ENCODE measurements at places on chromosomes 2 and 18.

DNA sequence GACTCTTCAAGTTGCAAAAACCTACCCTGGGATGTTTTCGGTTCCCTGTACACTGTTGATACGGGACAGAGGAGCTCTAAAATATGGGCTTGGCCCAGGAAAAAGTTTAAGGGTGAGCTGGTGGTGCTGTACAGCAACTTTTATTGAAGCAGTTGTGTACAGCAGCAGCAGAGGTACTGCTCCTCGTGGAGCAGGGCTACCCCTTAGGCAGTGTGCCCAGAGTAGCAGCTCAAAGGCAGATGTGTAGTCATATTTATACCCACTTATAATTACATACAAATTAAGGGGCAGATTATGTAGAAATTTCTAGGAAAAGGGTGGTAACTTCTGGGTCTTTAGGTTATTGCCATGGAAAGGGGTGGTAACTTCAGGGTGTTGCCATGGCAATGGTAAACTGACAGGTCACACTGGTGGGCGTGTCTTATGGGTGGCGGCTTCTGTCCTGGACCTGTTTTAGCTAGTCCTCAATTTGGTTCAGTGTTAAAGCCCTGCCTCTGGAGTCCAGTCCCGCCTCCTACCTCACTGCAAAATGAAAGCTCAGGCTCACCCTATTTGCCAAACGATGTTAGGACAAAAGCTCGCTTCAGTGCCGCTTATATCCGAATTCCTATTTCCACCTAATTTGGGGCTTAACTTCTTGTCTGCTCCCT, 203.2 kb downstream of the ETAA1 start:
- no peak for DNase-seq

GRCh38 chr18:4108016-4108415, 347.1 kb downstream of the DLGAP1 start:
- no peak for DNase-seq

GRCh38 chr2:3171564-3172264, 205.9 kb downstream of the EIPR1 start:
- DNase-seq, result no peak

DNA sequence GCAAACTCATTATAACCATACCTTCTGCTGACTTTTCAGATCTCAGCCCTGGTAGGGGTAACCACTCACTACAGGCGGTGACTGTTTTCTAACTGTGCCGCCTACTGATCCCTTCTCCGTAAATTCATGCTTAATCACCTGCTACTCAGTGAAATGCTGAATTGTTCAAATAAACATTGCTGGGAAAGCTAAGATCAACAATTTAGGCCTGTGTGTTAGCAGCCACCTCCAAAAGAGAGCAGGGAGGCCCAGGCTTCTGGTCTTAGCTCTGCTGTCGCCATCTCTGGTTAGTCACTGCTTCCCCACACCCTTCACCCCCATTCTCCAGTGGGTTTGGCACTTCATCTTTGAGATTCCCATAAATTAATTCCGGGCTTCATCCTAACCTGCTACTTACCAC, 21.8 kb upstream of the NT5C1B start:
- DNase-seq, result no peak

- no peak for DNase-seq
Measured at GRCh38 chr2:15772086-15772595, 168.2 kb upstream of the MYCN start.

- DNase-seq, result no peak
Measured at GRCh38 chr2:168608796-168609195, 152.7 kb downstream of the CERS6 start.

DNA sequence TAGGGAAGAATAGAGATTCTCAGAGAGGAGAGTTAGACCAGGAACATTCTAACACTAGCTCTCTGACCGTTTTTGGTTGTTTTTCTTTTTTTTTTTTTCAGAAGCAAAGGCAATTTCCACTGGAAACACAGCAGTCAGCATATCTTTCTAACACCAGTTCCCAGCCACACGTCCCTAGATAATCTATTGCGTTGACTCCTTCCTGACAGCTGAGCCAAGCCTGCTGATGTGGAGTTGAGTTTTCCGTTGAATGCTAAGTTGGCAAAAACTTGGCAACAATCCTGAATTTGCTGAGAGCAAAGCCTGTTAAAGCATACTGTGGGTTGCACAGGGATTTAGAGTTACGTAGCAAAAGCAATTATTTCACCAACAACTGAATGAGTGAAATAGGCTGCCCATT, 19.3 kb downstream of the GAD1 start:
- DNase-seq, result no peak

- no peak for DNase-seq
Measured at GRCh38 chr2:145157741-145158591, 638.0 kb upstream of the ZEB2 start.

DNA sequence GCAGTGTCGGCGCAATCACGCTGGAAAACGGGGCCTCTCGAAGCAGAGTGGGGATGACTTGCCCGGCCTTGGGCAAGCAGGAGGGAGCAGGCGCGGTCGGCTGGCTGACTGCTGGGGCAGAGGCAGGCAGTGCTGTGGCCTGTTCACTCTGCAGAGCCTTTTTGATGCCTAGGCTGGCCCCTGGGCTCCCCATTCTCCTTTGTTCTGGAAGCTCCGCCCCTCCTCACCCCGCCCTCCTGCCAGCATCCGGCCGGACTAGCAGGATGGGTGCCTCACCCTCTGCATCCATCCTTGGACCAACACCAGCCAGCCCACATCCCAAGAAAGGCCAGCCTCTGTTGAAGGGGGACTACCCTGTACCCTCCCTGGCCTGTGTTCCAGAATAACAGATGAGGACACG, at the start of gene ASPRV1:
Gene ASPRV1, minus strand, starts transcription at position 136 of the 400 bp plus-strand sequence. CDS start 195 bp downstream, outside the sequence.
- DNase-seq, result no peak

DNA sequence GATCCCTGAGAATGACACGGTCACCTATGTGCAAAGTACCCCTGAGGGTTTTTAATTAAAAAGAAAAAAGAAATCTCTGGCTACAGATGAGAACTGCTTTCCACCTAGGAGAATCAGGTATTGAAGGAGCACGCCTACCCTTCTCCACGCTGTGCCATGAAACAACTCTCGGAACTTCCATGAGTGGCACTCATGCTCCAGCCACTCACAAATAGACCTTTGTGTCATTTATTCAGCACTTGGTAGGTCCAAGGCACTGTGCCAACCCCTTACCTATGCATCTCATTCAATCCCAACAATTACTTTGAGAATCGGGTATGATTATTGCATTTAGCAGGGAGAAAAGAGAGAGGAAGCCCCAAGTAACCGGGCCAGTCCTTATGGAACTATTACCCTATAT, 44.9 kb upstream of the TTC39C start:
- no peak for DNase-seq

GRCh38 chr2:62354771-62355561, 151.0 kb downstream of the TMEM17 start:
- no peak for DNase-seq

DNA sequence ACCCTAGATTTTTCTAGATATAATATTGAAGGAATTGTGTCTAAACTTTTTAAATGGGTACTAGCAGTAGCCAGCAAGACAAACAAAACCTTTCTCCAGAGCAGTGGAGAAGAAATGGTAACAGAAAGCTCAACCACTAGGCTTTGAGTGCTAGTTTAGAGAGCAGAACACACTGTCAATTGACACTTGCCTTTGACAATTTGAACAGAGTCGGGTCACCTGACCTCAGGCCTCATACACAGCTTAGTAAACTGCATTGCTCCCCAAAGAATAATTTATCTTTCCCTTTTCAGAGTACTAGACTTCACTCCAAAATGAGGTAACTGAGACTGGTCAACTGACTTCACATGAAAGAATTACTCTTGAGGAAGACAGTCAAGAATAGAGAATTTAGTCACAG, 48.6 kb downstream of the FIGN start:
- DNase-seq, result no peak

GRCh38 chr2:64915510-64915900, 73.7 kb upstream of the SLC1A4 start:
- no peak for DNase-seq

- no peak for DNase-seq
Measured at GRCh38 chr2:240136671-240137292, 677 bp upstream of the COPS9 start.

- DNase-seq, result no peak
Measured at GRCh38 chr18:48672671-48673340, 134.0 kb downstream of the CTIF start.

DNA sequence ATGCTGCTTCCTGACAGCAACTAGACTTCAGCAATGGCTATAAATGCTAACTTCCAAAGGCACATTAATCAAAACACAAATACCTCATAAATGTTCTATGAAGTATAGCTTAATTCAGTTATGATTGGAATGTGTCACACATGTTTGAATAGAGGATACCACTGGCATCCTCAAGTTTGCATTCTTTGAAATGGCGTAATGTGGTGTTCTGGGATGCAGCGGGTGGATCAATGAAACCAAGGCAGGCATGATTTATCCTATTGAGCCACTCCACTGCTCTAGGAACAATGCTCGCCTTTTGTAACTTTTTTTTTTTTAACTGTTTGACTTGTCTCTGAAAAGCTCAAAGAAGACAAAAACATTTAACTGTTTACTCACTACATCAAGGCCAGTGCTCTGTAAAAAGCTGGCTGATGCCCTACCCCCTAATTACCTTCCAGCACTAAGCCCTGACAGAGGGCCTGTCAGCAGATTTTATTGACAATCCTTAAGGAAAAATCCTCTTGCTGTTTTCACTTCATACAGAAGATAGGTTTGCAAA, 278.8 kb upstream of the SESTD1 start:
- no peak for DNase-seq

- no peak for DNase-seq
Measured at GRCh38 chr2:54634564-54635511, 88.6 kb upstream of the EML6 start.

DNA sequence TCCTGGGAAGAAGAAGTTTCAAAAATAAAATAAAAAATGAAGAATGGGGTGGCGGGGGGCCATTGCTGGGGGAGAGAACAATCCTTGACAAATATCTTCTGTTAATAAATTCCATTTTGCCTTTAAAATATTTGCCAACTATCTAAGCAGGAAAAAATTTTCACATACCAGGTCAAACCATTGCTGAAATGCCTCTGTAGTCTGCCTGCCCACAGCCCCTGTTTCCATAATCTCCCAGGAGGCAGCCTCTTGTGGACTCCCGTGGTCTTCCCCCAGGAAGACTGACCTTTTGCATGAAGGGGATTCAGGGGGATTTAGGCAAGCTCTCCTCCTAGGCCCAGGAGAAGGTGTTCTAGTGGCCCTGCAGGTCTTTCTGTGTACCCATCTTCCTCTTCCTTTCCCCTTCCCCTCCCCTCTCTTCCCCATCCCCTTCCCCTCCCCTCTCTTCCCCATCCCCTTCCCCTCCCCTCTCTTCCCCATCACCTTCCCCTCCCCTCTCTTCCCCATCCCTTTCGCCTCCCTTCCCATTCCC, 61.0 kb downstream of the RPL37A start:
- DNase-seq, result no peak

DNA sequence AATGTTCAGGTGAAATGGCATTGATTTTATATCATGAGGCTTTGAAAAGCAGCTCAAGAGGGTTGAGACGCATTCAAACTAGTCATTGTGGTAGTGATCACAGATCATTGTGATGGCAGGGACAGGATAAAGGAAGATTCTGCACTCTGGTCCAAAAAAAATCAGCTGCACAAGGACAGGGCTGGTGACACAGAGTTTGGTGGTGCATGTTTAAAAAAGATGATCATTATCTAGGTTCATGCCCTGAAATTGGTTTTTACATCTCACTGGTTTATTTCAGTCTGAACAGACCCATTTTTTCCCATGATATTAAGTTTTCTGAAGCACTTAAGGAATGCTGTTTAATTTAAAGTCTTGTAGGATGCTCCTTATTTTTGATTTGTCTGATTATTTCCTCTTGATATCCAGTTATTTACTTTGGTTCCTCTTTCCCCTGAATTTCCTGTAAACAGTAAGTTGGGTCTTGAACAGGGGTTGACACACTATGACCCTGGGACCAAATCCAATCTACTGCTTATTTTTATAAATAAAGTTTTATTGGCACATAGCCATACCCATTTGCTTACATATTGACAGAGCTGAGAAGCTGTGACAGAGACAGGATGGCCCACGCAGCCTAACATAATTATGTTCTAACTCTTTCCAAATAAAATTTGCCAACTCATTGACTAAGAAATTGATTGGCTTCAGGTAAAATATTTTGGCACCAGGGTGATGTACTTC, 98.4 kb downstream of the UPP2 start:
- DNase-seq, result no peak

- no peak for DNase-seq
Measured at GRCh38 chr2:19559596-19560240, 201.3 kb upstream of the OSR1 start.

DNA sequence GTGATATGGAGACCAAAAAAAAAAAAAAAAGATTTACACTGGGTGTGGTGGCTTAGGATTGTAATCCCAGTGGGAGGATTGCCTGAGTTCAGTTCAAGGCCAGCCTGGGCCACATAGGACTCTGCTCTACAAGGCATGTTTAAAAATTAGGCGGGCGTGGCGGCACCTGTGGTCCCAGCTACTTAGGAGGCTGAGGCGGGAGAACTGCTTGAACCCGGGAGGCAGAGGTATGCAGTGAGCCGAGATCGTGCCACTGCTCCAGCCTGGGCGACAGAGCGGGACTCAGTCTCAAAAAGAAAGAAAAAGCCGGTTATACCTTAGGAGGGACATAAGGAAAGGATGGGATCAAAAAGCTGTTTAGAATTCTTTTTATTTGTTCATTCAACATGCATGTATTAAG, 707 bp upstream of the SPDYA start:
- no peak for DNase-seq

- no peak for DNase-seq
Measured at GRCh38 chr2:178804791-178805190, 2.4 kb downstream of the TTN start.

GRCh38 chr2:1742681-1743395, 1.5 kb downstream of the PXDN start:
- peak; percentile 6 for DNase-seq

DNA sequence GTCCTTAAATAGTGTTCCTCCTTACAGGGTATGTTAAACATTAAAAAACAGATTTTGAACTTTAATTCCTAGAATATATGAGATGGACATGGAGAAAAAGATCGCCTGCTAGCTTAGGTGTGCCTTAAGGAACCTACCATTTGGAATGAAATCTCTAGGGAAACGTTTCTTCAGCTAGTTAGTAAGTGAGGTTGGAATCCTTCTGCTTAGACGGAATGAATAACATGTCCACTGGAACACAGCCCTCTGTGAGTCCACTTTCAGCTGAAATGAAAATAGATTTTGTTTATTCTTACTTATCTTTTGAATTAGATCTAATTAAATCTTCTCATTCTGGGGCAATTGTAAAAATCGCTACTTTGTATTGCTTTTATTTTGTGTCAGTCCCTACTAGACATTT, 28.4 kb downstream of the NAB1 start:
- DNase-seq, result no peak

GRCh38 chr2:232211743-232212686, 166.5 kb upstream of the ALPP start:
- DNase-seq, result no peak

GRCh38 chr2:33265584-33266338, 210.7 kb upstream of the RASGRP3 start:
- DNase-seq, result no peak

- no peak for DNase-seq
Measured at GRCh38 chr2:12834239-12834638, 117.5 kb downstream of the TRIB2 start.

DNA sequence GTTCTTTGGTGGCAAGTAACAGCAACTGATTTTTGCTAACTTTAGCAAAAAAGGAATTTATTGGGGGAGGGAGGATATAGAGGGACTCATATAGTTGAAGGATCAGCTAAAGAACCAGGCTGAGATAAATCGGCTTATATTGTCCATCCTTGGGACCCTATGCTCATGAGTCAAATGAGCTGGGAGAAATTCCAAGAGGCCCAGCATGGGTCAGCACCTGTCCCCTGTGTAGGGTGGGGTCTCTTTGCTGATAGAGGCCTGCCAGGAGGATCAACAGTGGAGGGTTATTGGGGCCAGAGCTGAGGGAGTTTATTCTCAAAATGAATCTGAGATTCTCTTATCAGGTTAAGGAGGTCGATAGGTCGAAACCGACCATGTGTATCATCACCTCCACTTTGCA, 97.2 kb downstream of the VAPA start:
- DNase-seq, result no peak

Measured in T follicular helper cell (primary cell).